SK-N-SH treated with all-trans-retinoic acid at 6 μM for 48 hours (cell line): ENCODE measurements at places on chromosomes 2 and 18.

GRCh38 chr2:221649051-221649775 is 77.1 kb upstream of the EPHA4 start:
- ATAC-seq: no peak

DNA sequence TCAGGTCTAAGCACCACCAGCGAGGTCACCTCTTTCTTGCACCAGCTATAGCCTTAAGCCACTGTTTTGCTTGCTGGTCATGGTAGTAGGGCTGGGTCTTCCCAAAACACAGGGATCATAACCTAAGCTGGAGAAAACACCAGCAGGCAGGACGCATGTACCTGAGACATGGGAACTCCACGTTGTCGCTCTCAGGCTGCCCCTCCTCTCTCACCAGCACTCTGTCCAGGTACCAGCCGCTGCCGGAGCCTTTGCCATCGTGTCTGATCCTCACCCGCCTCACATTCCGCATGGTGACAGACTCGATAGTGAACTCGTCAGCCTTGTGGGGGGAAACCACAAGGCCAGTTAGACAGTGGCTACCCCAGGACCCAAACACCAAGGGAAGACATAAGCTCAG is 79.5 kb downstream of the LOXHD1 start:
- no peak for ATAC-seq

GRCh38 chr18:39455285-39455684 is 1889.7 kb upstream of the CELF4 start:
- ATAC-seq: no peak

- no peak for ATAC-seq
Measured at GRCh38 chr18:22789600-22789999, 143.5 kb upstream of the RBBP8 start.

DNA sequence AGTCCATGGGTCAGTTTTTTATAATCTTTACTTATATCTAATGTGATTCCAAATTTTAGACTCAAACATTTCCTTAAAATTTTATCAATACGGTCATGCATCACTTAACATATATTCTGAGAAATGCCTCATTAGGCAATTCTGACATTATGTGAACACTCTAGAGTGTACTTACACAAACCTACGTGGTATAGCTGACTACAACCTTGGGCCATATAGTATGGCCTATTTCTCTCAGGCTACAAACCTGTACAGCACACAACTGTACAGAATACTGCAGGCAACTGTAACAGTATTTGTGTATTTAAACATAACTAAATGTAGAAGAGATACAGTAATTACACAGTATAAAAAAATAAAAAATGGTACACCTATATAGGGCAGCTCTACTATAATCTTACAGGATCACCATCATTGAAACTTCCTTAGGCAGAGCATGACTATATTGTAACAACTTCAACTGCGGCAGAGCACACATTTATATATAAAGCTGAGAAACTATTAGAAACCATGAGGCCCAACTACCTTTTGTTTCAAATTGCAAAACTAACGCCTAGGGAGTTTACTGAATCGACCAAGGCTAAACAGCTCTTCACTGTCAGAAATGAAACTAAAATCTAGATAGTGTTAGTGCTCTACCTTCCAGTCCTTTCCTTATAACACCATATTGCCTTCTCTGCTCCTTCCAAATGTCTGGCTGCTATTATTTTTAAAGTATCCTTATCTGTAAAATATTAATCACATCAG is 6.9 kb downstream of the YES1 start:
- ATAC-seq: no peak

DNA sequence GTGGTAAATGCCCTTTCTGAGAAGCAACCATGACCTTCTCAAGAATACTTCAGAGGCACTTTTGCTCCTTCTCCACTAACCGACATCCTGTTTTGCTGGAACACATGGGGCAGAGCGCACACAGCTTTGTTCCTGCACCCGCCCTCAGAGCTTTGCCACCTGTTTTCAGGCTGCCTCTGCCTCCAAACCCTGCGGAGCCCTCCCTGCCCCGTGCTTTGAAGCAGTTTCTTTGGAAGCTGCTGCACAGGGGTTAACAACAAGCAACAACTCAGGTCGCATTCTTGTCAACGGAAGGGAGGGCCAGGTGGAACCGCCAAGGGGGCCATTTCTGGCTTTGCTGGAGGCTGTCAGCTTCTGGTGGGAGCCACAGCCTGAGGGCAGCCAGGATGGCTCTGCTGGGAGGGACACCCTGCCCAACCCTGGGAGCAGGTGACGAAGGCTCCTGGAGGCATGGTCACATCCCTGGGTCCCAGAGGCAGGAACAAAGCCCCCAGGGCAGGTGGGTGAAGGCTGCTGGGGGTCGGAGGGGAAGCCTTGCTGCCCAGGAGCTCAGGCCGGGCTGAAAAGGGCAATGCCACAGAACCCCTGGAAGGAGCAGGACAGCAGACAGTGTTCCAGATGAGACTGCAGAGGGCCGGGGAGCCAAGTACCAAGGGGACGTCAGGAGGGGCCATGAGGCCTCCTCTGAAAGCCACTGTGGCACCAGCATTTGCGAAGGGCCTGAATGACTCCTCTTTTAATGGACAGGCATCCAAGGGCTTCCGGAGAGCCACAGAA is 46.8 kb downstream of the MRPS5 start:
- ATAC-seq: no peak

DNA sequence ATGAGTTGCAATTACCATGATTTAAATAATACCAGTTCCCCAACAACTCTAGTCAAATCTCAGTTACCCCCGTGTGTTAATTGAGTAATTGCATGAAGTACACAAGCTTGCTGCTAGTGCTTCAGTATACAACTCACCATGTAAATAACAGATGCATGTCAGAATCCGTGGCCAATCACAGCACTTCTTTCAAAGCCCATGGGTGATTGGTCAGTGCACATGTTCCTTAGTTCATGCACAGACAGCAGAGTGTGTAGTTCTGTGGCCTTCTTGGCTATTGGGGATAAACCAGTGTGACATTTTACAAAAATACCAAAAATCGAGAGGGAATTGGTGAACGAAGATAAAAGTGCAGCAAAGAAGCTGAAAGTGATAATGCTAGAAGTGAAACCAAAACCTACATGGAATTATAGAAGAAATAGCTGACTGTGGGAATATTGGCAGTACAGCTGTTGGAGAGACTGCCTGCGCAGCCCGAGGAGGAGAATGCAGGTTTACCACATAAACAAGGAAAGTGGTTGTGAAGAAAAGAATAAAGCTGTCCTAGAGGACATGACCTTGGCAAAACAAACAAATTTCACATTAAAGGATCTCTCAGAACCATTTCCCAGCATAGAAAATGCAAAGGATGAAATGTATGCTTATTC is 59.4 kb downstream of the NEDD4L start:
- no peak for ATAC-seq

- ATAC-seq: no peak
Measured at GRCh38 chr2:3409627-3410170, 30.2 kb downstream of the TRAPPC12 start.

DNA sequence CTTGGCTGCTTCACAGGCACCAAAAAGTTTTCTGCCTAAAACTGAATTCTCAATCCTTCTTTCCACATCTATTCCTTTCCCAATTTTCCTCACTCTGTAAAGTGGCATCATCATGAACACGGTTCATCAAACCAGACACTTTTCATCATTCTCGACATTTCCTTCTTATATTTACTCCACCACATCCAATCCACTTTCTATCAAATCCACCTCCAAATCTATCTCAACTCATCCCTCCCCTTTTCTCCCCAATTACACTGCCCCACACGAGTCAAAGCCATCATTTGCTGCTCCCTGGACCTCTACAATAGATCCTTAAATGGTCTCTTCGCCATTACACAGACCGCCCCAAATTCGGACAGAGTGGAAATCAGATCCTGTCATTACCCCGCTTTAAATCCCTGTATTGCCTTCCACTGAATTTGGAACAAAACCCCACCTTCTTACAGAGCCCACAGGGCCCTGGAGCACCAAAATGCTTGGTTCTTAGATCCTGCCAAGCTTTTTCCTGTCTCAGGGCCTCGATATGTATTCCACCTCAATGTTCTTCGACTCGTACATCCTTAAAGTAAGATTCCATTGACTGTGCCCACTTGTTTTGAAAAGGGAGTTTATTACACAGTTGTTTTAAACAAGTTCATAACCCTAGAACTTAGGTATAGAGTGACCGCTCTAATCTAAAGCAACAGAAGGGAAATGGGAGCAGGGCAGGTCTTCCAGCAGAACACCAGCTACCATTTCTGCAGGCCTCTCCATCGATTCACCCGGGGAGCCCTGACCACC is 856 bp downstream of the ACAA2 start:
- ATAC-seq: peak; percentile 75
